Activated T-helper 1 cell treated with anti-CD3 and anti-CD28 coated beads, Interleukin-2, amount 50 U/mL, for 16 hours (primary cell): ENCODE measurements at places on chromosomes 2 and 18.

DNA sequence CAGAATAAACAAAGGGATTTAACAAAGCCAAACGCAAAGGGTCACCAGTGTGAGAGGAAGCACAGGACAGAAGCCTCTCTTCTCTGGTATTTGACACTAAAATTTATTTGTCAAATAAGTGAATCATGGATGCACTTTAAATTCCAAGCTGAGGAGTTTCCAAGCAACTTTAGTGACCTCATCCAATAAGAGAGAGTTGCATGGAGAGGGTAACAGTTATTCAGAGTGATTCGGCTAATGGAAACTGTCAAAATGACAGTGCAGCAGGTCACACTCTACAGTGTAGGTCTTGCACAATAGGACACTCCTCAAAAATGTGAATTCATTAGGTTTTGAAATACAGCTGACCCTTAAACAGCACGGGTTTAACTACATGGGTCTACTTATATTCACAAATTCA, 103.9 kb upstream of the ACVR1C start:
- no peak for DNase-seq

GRCh38 chr2:26725521-26725820, 32.9 kb downstream of the KCNK3 start:
- no peak for DNase-seq

GRCh38 chr2:216644842-216645635, 11.8 kb downstream of the IGFBP2 start:
- DNase-seq: no peak

DNA sequence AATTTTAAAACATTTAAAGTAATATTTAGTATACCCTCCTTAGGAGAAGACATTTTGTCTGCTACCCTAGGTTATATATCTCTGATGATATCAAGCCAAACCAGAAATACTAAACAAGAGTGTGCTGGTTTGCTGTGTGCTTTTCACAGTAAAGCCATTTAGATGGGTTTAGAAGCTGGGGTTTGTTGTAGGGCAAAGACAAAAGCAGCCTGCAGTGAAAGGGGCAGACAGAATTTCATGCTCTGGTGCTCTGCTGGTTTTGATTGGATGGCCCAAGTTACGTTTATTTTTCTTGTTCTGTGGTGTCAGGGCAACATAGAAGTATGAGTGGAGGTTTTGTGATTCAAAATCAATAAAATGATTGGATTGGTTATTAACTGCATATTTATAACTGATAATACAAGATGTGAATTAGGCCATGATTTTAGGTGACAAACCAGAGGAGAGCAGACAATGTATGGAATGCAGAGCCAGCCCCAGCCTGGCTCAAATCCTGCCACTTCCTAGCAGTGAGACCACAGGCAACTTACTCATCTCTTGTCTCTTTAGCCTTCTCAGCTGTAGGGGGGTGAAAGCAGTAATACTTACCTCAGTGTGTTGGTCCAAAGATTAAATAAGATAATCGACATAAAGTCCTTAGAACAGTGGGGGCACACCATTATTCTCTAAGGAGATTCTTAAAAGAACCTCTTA, 30.9 kb upstream of the IER3IP1 start:
- no peak for DNase-seq

DNA sequence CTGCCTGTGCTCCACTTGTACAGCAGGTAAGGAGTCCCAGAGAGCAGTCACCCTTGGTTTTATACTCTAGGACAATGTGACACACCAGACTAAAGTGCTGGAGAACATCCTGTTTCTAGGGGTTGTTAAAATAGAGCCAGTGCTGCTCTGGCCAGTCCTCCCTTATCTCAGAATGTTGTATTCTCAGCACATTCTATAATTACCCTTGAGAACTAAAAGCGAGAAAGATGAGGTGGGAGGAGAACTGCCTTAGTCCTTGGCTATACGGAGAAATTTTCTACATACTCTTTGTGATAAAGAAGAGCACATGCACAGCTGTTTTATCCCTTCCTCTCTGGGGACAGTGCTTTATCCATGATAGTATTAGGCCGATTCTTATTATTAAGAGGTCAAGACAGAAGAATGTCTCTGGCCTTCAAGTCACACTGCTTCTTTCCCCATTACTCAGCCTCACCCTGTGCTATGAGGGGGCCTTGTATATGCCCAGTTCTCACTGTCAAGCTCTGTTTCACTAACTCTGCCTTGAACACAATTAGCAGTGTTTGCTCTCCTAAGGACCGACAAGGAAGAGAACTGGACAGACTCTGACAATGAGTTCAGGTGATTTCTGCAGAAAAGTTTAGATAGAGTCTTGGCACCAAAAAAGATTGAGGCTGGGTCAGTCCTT, 385.8 kb downstream of the TRIB2 start:
- no peak for DNase-seq

- DNase-seq: no peak
Measured at GRCh38 chr2:194915485-194915884, 741.5 kb upstream of the SLC39A10 start.

DNA sequence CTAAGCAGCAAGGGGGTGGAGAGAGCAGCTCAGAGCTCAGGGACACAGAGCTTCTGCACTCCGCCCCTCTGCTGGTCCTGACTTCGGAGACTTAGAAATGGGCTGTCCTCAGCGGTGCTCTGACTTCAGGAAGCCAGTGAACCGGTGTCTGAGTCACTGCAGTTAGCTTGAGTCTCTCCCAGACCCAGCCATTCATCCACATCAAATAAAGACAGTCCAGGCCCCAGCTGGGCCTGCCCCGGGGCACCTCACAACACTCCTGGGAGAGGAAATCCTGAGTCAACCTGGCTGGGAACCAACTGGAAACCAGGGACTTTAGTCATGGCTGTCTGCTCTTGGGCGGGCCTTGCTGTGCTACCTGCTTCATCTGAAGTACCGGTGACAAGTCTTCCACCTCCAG, 5.4 kb upstream of the ITGB6 start:
- DNase-seq: no peak

DNA sequence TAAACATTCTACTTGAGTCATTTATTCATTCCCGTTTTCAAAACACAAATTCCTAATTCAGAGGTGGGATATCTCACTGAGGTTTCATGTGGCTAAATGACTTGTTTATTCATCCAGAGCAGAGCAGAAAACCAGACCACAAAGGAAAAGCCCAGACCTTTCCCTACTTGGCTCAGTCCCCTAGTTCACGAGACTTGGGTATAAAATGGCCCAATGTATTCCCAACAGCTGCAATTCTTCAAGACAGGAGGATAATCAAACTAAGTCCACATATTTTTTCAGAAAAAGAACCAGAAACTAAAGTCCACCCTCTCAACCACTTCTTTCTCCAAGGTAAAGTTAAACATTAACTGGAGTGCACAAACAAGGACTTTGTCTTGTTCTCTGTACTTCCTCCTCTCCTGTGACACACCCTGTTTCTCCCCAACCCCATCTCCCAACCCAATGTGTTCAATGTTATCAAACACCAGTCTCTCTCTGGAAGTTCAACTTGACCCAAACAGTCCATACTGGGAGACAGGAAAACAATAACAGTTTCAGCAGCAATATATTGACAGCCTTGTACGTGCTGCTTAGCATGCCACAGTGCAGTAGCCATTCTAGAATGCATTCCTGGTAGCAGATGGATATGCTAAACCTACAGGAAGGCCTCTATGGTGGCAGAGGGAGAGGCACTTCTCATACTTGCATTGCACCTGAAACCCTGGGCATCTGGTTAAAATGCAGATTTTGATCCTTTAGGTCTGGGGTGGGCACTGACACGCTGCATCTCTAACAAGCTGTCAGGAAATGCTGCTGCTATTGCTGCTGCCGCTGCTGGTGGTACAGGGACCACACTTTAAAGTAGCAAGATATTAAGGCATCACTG, 110.7 kb downstream of the INO80D start:
- DNase-seq: no peak

DNA sequence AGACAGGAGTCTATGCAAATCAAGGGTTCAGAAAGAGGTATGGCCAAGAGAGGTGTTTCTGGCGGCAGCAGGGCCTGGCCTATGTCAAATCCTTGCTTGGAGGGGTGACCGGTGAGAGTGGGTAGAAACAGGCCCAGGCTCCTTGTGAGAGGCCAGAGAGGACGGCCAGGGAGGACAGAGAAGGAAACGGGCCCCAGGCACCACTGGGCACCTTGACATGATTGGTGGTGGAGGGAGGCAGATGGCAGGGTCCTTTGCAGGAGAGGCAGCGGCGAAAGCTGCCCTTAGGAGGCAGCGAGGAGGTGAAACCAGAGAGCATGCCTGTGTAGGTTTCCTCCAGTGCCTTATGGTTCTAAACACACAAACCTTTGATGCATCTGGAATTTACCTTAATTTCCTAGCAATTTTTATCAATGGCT, 6.2 kb downstream of the RAMP1 start:
- no peak for DNase-seq
